ENCODE measurements at places on chromosomes 3 and 15. TPM values are rescaled to one million over a fixed set of nuclear protein-coding genes. Genes with fewer than 3 reads are reported as not detected.
A peak's percentile ranks its signal among the peaks of the same experiment; 100 is the strongest.

The COLQ gene
- total RNA-seq, result 2.1 TPM

The MESP2 gene
- not detected for total RNA-seq

GRCh38 chr3:8903191-8903590, 60.1 kb downstream of the RAD18 start:
- H3K4me1 ChIP-seq, result no peaks in the 10 kb centered on the region
- no peak for DNase-seq
- no peak overlapping the region for H3K27ac ChIP-seq
- H3K27me3 ChIP-seq, result no peaks in the 10 kb centered on the region

GRCh38 chr15:34203936-34204335, 6.0 kb downstream of the KATNBL1 start:
- H3K27me3 ChIP-seq, result no peaks in the 10 kb centered on the region
- no peak for DNase-seq
- H3K36me3 ChIP-seq, result no peaks in the 10 kb centered on the region
- no peak overlapping the region for H3K4me3 ChIP-seq
- H3K27ac ChIP-seq, result no peak overlapping the region

DNA sequence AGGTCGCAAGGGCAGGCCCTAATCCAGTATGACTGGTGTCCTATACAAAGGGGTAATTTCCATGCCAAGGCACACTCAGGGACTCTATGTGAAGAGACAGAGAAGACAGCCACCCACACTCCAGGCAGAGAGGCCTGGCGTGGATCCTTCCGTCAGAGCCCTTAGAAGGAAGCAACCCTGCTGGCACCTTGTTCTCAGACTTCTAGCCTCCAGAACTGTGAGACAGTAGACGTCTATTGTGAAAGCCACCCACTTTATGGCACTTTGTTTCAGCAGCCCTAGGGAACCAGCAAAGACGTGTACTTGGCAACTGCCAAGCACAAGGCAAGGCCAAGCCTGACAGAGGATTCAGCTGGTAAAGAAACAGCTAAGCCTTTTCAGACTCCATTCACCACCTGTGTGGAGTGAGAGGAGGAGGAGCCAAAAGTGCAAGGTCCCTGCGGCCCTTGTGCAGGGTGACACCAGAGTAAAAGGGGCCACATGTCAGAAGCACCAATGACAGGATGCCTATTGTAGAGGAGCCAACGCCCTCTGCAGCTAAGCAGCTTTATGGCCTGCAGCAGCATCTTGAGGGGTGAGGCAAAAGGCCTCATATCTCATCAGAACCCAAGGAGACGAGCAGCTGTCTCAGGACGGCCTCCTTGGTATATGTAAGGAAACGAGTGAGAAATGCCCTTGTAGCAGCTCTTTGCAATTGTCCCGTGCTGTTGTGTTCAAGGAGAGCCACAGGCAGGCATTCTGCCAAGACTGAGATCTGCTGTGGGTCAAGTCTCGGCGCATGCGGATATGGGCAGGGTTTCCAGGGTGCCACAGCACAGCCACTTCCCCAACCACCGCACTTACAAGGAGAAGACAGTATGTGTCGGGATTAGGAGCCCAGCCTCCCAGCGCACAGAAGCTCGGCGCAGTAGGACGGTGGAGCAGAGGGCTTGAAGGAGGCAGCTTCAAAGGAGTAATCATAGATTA, 121.5 kb upstream of the LIPC start:
- no peaks in the 10 kb centered on the region for H3K4me1 ChIP-seq
- DNase-seq, result peak; percentile 67
- H3K27me3 ChIP-seq, result no peaks in the 10 kb centered on the region
- no peak overlapping the region for H3K27ac ChIP-seq
- H3K36me3 ChIP-seq, result no peaks in the 10 kb centered on the region
- H3K4me3 ChIP-seq, result no peak overlapping the region

DNA sequence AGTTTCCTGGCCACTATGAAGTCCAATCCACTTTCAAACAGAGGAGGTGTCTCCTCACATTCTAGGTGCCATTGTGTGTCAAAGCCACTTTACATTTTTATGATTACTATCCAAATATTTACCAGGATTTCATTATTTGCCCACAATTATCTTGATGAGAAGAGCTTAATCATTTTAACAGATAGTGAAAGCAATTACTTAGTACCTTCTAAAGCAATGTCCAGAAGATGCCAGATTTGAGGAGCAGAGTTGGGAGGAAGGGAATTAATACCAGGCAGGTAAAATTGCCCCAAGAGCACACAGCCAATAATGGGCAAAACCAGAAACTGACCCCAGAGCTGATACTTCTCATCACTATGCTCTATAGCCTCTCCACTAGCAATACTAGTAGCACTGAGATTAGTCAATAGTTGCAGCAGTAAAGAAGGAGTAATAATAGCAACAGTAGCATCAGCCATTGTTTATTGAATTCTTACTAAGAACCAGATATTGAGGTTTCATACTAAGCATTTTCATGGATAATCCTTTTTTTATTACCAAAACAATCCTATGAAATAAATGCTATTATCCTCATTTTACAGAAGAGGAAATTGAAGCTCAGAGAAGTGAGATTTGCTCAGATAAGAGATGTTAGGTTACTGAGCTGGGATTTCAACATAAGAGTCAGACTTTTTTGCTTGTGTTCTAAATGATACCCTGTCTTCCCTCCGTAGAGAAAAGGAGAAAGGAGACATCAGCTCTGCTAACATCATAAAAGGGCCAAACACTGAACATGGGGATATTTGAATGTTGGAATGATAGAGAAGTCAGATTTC, 509.3 kb upstream of the CFAP20DC start:
- H3K4me3 ChIP-seq, result no peak overlapping the region
- H3K27me3 ChIP-seq, result no peaks in the 10 kb centered on the region
- no peaks in the 10 kb centered on the region for H3K36me3 ChIP-seq
- no peak overlapping the region for H3K27ac ChIP-seq

DNA sequence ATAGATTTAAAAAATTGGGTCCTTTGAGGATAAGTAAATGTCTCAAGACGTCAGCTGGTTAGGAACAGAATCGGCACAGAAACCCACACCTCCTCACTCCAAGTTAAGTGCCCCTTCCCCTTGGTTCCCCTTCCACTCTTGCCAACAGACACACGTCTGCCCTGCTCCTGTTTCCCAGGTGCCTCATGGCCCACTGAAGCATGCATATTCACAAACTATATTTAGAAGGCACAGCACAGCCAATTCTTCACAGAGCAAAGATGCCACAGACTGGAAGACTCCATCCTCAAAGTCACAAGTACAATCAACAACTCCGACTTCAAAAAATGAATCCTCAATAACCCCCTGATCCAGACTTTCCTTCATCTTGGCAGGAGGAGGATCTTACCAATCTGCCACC, 295.4 kb upstream of the NR2F2 start:
- no peak overlapping the region for H3K27ac ChIP-seq
- no peaks in the 10 kb centered on the region for H3K36me3 ChIP-seq
- no peak for DNase-seq

- peaks cover 62% of the 10 kb centered on the region for H3K36me3 ChIP-seq
- H3K4me1 ChIP-seq, result peaks cover 41% of the 10 kb centered on the region
- no peak overlapping the region for H3K27ac ChIP-seq
- DNase-seq, result no peak
- H3K27me3 ChIP-seq, result no peaks in the 10 kb centered on the region
These were observed 3.5 kb upstream of the ZBTB11 start for GRCh38 chr3:101680466-101680865.

The CXCR6 gene
- total RNA-seq, result 0.95 TPM

DNA sequence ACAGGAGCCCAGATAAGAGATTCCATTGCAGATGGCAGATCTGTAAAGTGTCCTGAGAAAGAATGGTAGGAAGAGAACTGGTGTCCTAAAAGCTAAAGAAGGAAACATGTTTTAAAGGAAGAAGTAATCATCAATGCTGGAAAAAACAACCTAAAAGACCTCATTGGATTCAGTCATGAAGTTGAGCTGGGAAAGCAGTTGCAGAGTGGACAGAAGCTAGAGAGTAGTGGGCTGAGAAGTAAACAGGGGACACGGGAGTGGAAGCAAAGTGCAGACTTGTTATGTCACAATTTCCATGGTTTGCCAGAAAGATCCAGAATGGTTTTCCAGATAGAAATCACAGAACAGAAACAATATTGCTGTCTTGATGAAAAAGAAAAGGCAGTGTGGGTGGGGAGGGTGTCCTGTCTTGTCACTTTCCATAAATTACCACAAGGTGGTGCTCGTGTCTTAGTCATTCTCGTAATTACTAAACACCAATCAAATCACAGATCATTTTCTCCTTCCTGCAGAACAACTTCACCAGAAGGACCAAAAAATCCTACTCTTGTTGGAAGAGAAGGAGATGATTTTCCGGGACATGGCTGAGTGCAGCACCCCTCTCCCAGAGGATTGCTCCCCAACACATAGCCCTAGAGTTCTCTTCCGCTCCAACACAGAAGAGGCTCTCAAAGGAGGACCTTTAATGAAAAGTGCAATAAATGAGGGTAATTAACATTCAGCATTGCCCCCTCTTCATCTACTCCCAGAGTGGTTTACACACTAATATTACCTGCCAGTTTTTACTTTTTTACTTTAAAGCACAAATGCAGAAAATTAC, 64.5 kb downstream of the KLHL25 start:
- H3K4me1 ChIP-seq, result peaks cover 24% of the 10 kb centered on the region
- no peak for DNase-seq
- peaks cover 53% of the 10 kb centered on the region for H3K36me3 ChIP-seq

The SIN3A gene
- 41.7 TPM for total RNA-seq

DNA sequence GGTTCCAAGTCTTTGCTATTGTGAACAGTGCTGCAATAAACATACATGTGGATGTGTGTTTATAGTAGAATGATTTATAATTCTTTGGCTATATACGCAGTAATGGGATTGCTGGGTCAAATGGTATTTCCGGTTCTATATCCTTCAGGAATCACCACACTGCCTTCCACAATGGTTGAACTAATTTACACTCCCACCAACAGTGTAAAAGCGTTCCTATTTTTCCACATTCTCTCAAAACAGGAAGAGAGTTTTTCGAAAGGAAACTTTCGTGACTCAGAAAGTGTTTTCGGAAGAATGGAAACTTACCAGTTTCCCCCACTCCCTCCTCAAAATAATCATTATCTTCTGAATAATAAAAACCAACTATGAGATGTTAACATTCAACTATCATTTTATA, 205.8 kb downstream of the ALCAM start:
- no peaks in the 10 kb centered on the region for H3K36me3 ChIP-seq
- no peak overlapping the region for H3K4me3 ChIP-seq
- H3K27ac ChIP-seq, result no peak overlapping the region
- no peaks in the 10 kb centered on the region for H3K4me1 ChIP-seq
- no peaks in the 10 kb centered on the region for H3K27me3 ChIP-seq
- DNase-seq, result no peak

Measured in sigmoid colon (tissue), 7 donors.